Esophagus squamous epithelium (tissue), 5 donors: ENCODE measurements at places on chromosomes 1 and 21.

DNA sequence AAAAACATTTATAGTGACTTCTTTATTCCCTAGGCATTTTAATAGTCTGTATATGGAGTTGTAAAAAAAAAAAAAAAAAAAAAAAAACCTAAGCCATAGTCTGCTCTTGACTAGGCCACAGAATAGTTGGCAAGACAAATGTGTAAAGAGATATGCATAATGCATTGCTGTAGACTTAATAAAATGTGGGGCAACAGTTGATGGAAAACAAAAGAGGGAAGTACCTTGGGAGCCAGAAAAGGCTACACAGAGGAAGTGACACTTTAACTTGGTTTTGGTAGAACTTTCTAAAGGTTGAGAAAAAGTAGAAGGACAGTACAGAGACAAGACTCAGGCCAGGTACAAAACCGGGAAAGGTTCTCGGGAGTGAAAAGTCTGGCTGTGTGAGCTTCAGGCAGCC lies 802.9 kb upstream of the ADAMTS5 start:
- no peak for DNase-seq

GRCh38 chr1:46529031-46529630 lies 22.3 kb downstream of the KNCN start:
- DNase-seq, result no peak

- DNase-seq, result no peak
Measured at GRCh38 chr1:230308039-230308438, 118.1 kb downstream of the PGBD5 start.

DNA sequence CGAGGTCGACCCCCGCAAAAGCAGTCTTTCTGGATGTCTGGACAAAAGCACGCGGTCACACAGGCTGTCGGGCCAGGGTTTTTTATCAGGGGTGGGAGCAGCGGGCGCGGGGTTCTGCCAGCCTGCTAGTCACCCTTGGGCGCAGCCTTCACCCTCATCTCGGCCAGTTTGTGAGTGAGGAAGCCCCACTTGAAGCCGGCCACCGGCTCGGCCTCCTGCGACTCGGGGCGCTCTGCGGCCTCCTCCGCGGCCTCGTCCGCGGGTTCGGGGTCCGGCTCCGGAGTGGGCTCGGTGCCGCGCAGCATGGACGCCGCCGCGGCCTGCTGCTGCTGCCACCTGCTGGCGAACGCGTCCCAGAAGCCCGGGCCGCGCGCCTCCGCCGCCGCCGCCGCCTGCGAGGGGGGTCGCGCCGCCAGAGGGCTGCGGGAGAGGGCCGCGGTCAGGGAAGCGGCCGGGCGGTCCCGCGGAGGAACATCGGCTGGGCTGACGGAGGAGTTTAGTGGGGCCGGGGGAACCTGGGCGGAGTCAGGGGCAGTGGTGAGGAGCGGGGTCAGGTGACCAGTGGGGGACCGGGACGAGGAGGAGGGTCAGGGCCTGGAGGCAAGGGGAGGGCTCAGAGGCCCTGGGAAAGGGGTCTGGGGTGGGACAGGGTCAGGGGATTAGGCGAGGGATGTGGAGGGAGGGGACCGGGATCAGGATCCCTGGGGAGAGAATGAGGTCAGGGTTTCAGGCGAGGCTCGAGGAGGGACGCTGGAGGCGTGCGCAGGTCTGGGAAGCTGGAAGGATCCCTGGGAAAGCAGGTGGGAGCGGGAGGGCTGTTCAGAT lies 4.5 kb downstream of the C1orf232 start:
- no peak for DNase-seq

DNA sequence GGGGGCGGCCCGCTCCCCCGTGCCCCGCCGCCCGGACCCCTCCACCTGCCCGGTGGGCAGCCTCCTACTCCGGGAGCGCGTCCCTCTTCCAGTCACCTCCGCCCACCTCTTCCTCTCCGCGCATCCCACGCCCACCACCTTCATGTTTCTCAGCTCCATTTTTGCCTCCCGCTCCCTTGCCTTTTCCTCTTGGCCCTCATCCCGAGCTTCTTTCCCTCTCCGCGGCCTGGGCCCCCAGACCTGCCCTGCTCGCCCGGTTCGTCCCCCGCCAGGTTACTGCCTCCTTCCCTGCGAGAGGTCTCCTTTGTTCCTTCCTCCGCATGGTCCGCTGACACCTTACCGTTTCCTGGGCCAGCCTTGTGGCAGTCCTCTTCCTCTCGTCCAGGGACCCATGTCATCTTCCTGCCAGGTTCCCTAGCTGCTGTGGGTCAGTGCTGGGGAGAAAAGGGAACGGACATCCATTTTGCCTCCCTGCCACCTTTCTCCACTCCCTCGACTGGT lies 563 bp downstream of the QSOX1 start:
- no peak for DNase-seq

DNA sequence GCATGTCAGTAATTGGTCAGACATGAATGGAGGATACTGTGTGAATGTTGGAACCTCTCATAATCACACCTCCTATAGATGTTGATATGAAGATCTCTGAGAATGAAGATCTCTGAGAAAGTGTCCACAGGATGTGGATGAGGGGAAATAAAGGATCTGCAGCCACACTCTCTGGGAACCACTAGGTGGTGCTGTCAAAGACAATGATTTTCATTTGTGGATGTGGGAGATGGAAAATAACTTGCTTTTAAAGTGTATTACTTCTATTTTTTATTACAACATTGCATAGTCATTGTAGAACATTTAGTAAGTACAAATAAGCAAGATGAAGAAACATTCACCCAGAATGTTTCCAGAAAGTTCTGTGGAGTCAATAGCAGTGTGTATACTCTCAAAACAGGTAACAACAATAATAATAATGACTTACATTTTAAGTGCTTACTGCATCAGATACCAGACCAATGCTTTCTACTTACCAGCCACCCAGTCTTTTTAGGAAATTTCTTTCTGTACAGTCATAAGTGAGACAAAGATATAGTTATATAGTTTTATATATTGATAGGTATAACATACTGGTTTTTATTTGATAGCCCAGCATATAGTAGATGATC lies 128.2 kb downstream of the ATG4C start:
- DNase-seq, result no peak

- no peak for DNase-seq
Measured at GRCh38 chr1:168470901-168471431, 72.8 kb downstream of the XCL2 start.

DNA sequence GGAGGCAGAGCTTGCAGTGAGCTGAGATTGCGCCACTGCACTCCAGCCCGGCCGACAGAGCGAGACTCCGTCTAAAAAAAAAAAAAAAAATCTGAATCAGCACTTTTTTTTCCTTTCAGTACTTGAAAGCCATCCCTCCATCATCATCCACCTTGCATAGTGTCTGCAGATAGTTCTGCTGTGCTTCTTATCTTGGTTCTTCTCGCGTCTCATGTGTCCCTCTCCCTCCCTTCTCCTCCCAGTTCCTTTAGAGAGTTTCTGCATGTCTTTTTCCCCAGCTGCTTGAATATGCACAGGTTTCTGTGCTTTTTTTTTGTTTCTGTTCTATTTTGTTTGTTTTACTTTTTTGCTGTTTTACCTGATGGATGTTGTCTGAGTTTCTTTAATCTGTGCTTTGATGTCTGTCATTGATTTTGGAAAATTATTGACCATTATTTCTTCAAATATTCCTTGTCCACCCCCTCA lies 3.9 kb upstream of the COL18A1 start:
- DNase-seq, result no peak

DNA sequence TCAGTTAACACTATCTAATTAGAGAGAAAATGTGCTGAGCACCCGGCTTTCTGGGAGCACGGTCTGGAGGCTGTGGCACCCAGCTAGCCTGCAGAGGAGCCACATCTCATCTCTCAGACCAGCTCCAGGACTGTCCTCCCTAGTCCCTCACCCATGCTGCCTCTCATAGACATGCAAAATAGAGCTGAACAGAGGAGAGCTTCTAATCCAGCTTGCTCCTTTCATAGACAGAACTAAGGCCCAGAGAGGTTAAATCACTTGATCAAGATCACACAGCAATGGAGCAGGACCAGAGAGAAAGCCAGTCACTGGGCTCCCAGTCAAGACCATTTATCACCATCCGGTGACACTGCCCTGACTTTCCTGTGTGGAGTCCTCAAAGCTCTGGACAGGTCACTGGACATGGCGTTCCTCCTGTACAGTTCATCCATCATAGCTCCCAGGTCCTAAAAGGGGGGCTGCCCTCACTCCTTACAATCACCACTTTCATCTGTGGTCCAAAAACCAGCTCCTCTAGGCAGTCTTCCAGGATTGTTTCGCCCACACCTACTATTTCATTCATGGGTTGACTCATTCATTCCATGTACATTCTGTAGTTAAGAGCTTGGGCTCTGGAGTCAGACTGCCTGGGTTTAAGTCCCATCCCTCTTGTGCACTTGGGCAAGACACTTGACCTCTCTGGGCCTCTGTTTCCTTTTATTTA lies 8.8 kb upstream of the CAMK2N1 start:
- no peak for DNase-seq

GRCh38 chr21:34775793-34776192 lies 107.0 kb downstream of the CLIC6 start:
- no peak for DNase-seq

- DNase-seq, result no peak
Measured at GRCh38 chr1:218930472-218931241, 243.0 kb upstream of the LYPLAL1 start.

DNA sequence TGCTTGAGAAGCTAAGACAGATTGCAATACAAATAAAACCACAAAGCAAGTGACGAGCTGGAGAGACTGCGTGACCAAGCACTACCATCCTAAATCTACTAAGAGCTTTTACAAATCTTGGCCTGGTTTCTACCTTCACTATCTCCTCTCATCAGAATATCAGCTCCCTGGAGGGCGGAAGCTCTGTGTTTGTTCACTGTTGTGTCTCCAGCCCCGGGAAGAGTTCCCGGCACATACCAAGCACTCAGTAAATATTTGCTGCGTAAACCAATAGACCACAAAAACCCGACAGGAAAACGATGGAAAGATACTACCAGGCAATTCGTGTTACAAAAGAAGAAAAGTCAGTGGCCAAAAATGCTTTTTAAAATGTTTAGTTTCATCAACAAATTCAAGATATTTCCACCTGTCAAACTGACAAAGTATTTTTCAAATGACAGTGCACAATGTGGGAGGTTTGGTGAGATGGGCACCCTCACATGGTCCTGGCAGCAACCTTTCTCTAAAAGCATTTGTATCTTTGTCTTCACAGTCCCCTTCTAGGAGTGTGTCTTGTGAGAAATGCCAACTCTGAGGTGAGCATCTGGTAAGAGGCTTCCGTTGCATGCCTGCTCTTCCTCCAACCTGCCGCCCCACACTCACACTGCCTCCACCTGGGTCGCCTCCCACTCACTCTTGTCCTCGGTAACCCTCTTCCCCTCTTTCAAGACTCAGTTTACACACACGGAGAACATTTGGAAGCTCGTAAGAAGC lies 34.7 kb downstream of the SLC1A7 start:
- DNase-seq, result no peak

DNA sequence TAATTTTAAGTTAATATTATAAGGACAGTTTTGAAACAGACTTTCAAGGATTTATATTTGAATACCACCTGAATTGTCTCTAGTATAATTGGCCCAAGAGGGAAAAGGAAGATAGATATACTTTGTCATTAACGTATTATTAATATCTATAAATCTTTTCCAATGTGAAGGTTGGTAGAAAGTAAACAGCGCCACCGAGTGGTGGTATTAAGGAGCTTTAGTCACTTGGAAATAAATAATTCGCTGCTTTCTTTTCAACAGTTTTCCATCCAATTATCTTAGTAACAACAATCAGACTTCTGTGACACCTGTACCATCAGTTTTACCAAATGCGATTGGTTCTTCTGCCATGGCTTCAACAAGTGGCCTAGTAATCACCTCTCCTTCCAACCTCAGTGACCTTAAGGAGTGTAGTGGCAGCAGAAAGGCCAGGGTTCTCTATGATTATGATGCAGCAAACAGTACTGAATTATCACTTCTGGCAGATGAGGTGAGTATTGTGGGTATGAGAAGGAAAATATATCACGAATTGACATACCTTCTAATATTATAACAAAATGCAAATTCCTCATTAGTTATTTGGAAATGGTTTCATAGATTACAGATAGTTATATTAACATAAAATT lies 37.7 kb downstream of the SH3GLB1 start:
- DNase-seq, result no peak

DNA sequence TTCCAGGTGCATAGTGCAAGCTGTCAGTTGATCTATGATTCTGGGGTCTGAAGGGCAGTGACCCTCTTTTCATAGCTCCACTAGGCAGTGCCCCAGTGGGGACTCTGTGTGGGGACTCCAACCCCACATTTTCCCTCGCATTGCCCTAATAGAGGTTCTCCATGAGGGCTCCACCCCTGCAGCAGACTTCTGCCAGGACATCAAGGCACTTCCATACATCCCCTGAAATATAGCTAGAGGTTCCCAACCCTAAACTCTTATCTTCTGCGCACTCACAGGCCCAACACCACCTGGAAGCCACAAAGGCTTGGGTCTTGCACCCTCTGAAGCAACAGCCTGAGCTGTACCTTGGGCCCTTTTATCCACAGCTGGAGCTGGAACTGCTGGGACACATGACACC lies 65.7 kb upstream of the PKN2 start:
- DNase-seq, result no peak

DNA sequence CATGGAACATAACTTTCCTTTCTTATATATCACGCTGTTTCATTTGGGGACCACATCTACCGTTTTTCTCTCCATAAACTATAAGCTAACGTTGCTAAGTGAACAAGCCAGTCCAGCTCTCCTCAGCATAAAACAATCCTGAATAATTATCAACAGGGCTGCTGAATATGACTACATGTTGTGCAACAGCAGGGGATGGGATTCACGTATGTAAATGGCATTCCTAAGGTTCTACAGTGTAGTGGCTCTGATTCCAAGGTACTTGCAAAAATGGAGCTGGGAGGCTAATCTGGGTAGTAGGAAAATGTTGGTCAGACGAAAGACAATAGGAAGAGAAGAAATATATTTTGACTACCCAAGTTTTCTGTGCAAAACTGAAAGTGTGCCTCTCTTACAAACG lies 262.8 kb downstream of the RWDD3 start:
- no peak for DNase-seq

DNA sequence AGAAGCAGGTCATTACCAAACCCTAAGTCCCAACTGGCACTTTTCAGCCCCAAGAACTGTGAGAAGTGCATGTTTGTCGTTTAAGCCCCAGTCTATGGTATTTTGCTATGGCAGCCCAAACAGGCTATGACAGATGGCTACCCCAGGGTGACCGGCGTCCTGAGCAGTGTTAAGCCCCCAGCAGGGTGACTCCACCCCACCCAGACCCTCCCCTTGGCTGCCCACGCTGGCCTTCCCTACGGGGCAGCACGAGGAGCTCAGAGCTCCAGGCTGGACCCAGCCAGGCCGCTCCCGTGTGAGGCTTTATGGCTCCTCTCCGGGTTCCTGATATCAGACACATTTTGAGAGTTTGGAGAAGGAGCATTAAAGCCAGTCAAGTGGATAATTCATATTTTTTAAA lies 684.0 kb downstream of the PTPRU start:
- no peak for DNase-seq

GRCh38 chr1:225906467-225906866 lies 17.5 kb upstream of the LEFTY1 start:
- DNase-seq, result no peak

GRCh38 chr21:18524097-18524880 lies 120.7 kb upstream of the TMPRSS15 start:
- DNase-seq, result no peak

- no peak for DNase-seq
Measured at GRCh38 chr1:42747125-42747524, 7.1 kb upstream of the CLDN19 start.

GRCh38 chr1:201140235-201140940 lies 13.4 kb upstream of the ASCL5 start:
- DNase-seq, result no peak
